Stimulated activated CD8-positive, alpha-beta memory T cell treated with anti-CD3 and anti-CD28 coated beads, Interleukin-7, amount 100 ng/mL, for 48 hours (primary cell): ENCODE measurements at places on chromosomes 16 and 17.

GRCh38 chr17:19873346-19873745 lies 5.6 kb upstream of the ULK2 start:
- DNase-seq, result no peak

GRCh38 chr17:9364837-9365430 lies 210.7 kb downstream of the STX8 start:
- no peak for DNase-seq

DNA sequence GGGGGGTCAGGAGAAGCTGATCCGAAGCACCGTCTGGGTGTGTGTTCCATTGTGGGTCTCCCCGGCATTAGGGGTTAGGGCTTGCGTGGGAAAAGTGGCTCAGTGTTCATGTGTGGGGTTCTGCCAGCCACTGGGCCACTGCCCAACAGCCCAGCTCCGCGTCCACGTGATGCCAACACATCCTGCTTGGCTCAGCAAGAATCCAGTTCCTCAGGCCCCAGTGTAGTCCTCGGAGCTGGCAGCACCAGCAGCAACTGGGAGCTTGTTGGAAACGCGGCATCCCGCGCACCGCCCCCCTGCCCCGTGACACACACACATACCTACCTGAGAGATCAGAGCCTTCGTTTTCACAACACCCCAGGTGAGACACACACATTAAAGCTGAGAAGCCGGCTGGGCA lies 18.9 kb downstream of the LGALS9 start:
- DNase-seq, result no peak

DNA sequence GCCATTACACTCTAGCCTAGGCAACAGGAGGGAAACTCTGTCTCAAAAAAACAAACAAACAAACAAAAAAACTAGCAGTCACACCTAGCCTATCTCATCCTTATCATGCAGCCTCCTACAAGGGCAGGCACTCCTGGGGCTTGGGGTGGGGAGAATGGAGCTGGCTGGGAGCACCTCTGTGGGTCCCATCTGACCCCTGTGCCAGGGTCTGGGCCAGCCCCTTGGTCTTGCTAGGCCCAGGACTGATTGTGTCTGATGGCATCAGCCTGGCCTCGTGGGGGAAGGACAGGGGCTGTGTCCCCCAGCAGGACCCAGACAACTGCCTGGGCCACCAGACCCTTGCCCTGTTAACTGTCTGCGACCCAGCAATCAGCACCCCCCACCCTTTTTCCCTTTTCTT lies 49.8 kb downstream of the SREBF1 start:
- no peak for DNase-seq

- no peak for DNase-seq
Observed at GRCh38 chr16:84650062-84650991, 2.0 kb downstream of the KLHL36 start.

GRCh38 chr17:8209907-8210760 lies at the start of gene AURKB:
TSS of gene AURKB (minus strand) at chr17:8210575. CDS start at chr17:8210224, 351 bp downstream.
- peak; percentile 80 for DNase-seq

DNA sequence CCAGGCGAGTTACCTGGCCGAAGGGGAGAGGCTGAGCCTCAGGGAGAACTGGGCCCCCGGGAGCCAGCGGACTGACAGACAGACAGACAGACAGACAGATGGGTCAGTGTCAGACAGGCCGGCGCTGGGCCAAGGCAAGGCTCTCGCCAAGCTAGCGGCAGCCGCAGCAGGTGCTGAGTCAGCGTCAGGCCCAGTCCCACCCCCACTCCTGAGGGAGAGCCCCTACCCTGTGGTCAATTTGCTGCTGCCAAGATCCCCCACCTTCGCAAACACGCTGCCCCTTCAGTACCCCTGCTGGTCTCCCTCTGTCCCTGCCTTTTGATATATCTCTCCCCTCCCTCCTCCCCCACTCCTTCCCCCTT lies 1.5 kb downstream of the FGF11 start:
- DNase-seq, result no peak

DNA sequence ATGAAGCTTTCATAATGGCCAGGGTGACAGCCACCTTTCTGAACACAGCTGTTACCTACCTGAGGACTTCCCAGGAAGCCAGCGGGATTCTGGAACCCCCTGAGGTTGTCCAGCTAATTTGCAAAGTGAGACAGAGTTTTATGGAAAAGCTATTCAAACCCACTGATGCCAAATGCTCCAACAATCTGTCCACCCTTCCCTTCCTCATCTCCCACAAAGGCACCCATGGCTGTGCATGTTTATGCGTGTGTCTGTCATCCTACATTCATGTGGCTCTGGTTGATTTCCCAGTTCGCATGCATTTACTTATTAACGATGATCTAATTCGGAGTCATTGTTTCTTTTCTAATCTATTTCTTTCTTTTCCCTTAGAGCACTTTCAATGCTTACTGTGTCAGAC lies 217.1 kb downstream of the SLC39A11 start:
- DNase-seq, result no peak

GRCh38 chr17:10094797-10095196 lies 103.6 kb downstream of the GAS7 start:
- no peak for DNase-seq

DNA sequence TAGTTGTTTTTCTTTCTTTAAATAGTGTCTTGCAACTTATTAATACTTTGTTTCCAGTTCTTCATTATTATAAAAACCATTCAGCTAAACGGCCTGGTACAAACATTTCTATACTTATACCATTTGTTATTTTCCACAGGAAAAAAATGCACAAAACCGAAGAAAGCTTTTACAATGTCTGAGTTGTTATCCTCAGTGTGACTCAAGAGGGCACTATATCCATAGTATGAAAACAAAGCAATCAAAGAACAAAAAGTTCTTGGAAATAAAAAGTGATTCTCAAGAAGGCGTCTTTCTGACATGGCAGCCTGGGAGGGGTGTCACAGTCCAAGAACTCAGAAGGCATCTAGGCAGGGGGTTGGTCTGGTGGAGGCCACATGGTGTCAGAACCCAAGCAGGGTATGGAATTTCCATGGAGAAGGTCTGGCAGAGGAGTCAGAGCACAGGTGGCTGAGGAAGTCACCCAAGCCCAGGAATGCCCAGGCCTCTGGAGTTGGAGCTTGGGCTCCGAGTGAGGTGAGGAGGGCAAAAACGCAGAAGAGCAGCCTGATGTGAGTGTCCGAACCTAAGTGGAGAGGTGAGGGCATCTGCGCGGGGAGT lies 70.9 kb upstream of the ATP2A3 start:
- DNase-seq, result no peak

GRCh38 chr17:40884708-40885512 lies at the start of gene KRT20:
TSS of gene KRT20 (minus strand) at chr17:40885242. CDS start at chr17:40885185, 57 bp downstream.
- DNase-seq, result no peak

GRCh38 chr16:1346422-1347285 lies 5.0 kb downstream of the TSR3 start:
- DNase-seq, result no peak

GRCh38 chr16:52069866-52070265 lies 477.1 kb downstream of the TOX3 start:
- DNase-seq, result no peak

DNA sequence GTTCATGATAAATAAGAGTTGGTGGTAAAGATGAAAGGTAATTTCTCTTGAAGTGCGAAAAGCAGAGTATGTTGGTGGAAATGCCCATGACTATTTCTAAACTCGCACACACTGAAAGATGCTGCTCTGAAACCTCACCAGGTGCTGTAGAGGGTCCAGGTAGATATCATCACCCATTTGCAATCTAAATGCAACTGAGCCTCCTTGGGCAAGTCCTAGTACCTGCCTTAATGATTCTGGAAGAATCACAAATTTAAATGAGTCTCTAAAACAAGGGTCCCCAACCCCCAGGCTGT lies 5.9 kb upstream of the MMD start:
- DNase-seq, result no peak

DNA sequence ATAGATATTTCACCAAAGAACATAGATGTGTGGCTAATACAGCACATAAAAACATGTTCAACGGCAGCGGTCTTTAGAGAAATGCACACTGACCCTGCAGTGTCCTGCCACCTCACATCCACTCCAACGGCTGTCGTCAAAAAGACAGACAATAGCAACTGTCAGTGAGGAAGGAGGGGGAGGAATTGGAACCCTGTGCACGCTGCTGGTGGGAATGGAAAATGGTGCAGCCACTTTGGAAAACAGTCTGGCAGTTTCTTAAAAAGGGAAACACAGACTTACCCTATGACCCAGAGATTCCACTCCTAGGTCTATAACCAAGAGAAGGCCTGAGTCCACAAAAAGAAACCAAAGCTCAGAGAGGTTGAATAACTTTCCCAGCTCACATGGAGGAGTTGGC lies 7.7 kb downstream of the CEP295NL start:
- no peak for DNase-seq

DNA sequence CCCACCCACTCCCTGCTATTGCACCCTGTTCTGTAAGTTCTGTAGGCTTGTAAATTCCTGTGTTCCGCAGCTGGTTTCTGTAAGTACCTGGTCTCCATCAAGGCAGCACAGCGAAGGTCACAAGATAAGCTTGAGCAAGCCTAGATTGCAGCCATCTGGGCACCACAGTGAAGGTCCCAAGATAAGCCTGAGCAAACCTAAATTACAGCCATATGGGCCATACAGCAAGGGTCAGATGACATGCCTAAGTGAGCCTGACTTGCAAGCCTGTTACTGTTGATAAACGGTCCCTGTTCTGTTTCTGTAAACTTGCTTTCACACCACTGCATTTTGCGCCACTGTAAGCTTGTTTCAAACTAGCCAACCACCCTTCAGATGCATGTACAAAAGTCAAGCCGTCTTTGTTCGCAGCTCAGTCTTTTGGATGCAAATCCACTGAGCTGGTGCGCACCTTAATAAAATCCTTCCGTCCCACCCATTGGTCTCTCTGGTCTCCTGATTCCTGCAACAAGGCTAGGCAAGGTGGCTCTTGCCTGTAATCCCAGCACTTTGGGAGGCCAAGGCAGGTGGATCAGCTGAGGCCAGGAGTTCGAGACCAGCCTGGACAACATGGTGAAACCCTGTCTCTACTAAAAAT lies 42.6 kb upstream of the ATF7IP2 start:
- DNase-seq, result no peak

DNA sequence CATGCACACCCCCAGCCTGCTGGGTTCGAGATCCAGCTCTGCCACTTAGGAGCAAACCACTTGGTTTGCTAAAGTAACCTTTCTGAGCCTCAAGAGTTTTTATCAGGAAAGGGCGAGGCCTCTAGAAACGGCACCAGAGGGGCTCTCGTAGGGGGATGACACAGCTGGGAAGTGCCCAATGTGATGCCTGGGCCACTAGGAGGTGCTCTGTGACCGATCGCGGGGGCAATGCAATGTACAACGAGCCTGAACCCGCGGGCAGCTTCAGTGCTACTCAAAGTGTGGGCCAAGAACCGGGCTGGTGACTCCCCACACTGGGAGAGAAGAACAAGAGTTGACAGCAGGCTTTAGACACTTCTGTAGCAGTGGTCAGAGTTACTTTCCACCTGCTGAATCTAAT lies 9.4 kb downstream of the C16orf89 start:
- peak; percentile 43 for DNase-seq

GRCh38 chr17:73292031-73292531 lies 19.7 kb downstream of the CDC42EP4 start:
- DNase-seq, result no peak

DNA sequence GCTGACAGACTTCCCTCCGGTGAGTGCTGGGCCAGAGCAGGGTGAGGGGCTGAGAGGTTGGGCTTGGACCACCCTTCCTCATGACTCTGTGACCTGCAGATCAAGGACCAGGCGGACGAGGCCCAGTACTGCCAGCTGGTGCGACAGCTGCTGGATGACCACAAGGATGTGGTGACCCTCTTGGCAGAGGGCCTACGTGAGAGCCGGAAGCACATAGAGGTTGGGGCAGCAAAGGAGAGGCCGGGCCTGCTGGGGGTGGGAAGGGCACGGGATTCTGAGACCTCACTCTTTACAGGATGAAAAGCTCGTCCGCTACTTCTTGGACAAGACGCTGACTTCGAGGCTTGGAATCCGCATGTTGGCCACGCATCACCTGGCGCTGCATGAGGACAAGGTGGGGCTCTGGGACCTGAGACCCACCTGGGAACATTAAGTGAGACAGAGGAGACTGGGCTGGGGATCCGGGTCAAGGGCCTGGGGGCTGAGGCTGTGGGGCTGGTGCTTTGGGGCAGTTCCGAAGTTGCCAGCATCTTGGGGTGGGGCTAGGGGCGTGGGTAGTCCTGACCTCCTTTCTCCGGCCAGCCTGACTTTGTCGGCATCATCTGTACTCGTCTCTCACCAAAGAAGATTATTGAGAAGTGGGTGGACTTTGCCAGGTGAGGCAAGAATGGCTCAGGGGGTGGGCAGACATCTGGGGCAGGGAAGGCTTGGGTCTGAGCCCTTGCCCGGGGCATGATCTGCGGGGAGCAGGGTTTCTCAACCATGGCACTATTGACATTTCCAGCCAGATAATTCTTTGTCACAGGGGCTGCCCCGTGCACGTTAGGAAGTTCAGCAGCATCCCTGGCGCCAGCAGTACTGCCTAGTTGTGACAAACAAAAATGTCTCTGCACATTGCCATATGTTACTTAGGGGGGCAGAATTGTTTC lies 2.2 kb downstream of the BCKDK start:
- DNase-seq, result no peak

DNA sequence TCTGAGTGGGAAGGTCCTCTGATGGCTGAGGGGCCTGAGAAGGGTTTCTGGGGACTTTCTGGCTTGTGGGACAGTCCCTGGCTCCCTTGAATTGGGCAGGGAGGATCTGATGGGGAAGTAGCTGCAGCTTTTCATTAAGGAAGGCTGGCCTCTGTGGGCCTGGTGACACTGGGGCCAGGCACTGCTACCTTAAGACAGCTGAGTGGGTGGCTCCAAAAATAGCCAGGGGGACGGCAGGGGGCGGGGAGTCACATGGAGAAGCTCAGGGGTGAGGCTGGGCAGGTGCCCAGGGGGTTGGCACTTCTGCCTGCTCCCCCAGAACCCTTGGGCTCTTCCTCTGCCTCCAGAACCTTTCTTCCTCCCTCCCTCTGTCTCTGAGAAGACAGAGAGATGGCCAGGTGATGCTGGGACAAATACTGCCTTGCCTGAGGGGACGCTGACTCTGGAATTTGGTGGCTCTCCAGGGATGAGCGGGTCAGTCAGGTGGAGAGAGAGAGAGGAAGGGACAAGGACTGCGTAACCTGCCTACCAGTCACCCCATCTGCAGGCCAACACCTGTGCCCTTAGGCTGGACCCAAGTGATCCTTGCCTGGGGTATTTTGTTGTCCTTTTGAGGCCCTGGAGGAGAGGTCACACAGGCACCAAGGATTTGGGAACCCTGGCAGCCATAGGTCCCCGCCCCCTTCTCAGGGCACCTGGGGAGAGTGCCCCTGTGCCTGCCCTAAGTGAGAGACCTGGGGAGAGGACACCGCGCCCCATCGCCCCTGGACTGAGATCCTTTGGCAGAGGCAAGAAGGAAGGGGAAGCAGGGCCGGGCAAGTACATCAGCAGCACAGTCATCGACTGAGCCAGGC lies 1.7 kb upstream of the SGCA start:
- DNase-seq, result no peak

GRCh38 chr16:75112734-75113491 lies 3.7 kb downstream of the LDHD start:
- no peak for DNase-seq
